Cortex of kidney (tissue), 1 donor: ENCODE measurements at places on chromosomes 13 and 19.

DNA sequence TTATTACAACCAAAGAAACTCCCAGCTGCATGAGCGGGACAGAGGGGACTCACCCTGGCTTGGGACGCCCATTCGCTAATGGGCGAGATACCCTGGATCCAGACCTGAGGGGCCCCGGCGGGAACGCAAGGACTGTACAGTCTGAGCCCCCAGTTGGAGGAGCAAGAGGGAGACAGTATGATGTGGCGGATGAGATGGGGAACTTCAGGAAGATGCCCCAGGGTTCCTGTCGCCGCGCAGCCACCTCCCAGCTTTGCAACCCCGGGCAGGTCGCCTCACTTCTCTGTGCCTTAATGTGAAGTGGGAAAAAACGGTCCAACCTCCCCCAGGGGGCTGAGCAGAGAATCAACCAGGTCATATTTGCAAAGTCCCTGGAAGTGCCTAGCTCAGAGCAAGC is 2.5 kb downstream of the NPAS1 start:
- no peak for DNase-seq

- no peak for DNase-seq
Observed at GRCh38 chr19:49432141-49433073, 7.2 kb downstream of the GFY start.

DNA sequence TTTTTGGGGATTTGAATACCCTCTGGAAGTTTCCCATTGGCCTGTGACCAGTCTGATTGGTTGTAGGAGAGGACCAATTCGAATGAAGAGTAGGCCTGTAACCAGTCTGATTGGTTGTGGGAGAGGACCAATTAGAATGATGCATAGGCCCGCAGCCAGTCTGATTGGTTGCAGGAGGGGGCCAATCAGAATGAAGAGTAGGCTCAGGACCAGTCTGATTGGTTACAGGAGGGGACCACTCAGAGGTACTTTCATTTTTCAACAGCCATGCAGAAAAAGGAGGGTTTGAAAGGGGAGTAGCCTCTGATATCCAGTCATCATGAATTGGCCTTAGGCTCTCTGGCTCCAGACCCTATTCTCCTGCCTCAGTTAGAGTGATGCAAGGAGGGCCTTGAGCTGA is 30.4 kb upstream of the SLC1A5 start:
- DNase-seq: no peak

DNA sequence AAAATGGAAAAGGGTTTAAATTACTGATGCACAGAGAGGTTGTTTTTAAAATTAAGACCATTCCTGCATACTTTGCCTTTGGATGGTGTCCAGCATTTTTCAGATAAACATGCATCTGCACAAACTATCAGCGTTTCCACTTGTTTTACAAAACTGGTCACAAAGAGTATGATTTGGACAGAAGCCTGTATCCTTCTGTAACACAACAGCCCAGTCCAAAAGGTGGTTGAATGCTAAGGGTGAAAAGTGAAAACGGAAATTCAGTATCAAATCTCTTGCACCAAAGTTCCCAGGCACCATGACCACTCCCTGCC is 21.7 kb upstream of the DOCK9 start:
- no peak for DNase-seq

DNA sequence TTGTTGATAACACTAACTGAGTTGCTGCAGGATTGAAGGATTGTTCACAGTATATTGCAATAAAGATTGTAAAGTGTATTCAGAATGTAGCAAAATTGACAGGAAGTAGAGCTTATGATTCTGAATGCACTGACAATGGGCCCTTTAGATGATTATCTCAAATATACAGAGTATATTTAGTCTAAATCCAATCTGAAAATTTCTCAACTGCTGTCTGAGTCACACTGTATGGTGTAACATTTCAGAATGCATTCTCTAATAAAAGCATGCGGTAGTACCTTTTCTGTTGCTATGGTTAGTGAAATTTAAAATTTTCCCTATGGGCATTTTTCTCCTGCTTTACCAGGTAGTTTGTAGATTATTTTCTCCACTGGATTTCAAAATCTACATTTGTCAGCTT is 365.2 kb downstream of the PCDH17 start:
- no peak for DNase-seq

- no peak for DNase-seq
Observed at GRCh38 chr19:51227326-51227725, 2.4 kb downstream of the CD33 start.

DNA sequence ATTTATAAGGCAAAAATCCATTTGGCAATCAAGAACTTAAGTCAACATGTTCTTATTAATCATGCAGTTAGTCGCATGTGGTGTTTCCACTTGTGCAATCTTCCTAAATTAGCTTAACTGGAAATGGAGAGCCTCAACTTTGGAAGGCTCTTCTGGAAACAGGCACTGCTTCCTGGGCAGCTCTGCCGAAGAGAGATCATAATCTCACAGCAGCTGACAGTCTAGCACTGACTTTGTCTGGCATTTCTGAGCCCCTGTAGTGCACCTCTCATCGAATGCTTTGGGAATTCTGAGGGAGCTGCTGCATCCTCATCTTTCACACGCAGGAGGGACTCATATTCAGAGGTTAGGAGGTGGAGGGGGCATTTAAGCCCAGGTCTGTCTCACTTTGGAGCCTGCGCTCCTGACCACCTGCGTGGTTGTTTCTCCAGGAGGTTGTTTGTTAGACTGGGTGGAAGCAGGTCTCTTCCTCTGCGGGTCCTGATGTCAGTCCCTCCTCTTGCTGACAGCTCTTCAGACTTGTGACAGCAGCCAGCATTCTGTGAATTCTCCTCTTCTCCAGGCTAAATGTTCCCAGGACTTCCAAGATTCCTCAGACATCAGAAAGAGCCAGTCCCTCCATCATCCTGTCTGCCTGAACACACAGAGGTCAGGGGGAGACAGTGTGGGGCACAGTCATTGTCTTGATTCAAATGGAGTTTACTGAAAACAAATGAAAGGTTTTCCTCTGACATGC is 100.4 kb upstream of the GJB6 start:
- no peak for DNase-seq

- no peak for DNase-seq
Observed at GRCh38 chr13:22176968-22177520, 506.2 kb downstream of the FGF9 start.

- no peak for DNase-seq
Observed at GRCh38 chr13:108346376-108346775, 76.9 kb downstream of the TNFSF13B start.

- DNase-seq: no peak
Observed at GRCh38 chr13:56906909-56907308, 233.8 kb upstream of the PRR20A start.

GRCh38 chr13:33931397-33932311 is 113.7 kb downstream of the RFC3 start:
- DNase-seq: no peak

DNA sequence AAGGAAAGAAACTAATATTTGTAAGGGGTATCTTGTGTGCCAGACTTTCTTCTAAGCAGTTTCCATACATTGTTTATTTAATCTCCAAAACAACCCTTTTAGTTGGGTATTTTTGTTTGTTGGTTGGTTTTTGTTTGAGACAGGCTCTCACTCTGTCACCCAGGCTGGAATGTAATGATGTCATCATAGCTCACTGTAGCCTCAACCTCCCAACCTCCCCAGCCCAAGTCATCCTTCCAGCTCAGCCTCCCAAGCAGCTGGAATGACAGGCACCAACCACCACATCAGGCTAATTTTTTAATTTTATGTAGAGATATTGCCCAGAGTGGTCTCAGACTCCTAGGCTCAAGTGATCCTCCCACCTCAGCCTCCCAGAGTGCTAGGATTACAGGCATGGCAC is 41.2 kb upstream of the LSM14A start:
- DNase-seq: no peak

DNA sequence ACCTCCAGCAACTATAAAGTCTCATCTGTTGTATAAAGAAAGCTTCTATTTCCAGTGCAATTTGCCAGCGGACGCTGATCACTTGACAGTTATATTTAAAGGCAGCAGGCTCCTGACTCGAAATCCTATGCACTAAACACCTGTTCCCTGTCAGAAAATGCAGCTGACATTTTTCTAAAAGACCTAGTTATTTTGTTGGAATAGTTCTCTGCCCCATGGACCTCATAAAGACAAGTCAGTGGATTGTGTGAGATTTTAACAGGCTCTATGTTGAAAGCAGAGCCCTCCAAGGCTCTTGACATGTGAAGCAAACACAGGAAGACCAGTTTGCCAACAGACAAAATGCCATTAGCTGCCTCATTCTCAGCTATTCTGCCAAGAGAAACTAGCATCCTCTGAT is 304.7 kb upstream of the KLF12 start:
- no peak for DNase-seq

- DNase-seq: no peak
Observed at GRCh38 chr19:43439032-43439708, 24.5 kb downstream of the TEX101 start.

DNA sequence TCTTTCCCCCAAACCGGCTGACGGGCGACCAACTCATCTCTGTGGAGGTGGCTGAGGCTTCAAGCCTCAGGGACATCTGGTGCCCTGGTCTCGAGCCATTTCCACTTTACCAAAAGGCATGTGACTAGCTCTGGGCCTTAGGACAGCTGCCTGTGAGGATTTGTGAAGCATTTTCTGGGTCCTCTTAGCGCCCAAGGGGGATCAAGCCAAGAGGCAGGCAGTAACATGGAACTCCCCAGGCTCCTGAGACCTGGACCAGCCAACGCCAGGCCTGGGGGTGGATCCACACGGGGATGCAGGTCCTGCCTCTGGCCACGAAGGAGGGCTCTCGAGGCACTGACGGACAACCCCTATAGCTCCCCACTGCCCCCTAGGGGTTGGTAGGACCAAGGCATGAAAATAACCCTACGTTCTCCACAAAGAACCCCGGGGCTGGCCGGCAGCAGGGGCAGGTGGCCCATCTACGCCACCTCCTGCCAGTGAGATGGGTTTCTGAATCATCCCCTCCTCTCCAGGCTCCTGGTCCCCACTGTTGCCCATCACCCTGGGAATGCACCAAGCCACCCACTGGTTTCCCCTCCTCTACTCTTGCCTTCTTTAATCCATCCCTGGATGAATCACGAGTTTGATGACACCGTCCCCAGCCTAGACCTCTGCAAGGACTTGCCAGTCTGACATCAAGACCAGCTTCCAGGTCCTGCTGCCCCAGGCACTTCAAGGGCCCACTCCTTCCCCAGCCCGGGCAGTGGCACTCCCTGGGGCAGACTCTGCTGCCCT is 7.0 kb upstream of the MYDGF start:
- no peak for DNase-seq

- DNase-seq: no peak
Observed at GRCh38 chr13:113162783-113163685, 4.6 kb downstream of the PROZ start.

DNA sequence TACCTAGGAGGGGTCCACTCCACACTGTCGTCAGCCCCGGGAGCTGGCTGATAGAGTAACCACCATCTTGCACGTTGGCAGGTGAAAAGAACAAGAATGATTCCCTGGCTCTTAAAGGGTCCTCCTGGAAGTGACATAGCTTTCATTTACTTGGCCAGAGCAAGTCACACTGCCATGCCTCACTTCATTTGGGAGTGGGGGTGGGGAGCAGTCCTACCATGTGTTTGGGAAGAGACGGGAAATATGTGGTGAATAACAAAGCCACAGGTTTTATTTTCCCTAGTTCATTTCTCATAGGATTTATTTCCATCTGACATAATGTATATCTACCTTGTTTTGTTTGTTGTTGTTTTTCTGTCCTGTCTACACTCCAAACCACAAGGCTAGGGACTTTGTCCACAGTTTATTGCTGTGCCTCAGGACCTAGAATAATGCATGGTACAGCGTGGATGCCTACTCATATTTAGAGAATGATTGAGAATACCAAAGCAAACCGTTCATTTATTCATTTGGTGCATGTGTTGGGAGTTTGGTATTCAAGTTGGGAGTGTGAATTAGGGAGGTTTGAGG is 26.8 kb downstream of the UBAC2 start:
- DNase-seq: no peak

GRCh38 chr19:46520616-46521015 is 24.9 kb upstream of the PNMA8B start:
- DNase-seq: no peak

DNA sequence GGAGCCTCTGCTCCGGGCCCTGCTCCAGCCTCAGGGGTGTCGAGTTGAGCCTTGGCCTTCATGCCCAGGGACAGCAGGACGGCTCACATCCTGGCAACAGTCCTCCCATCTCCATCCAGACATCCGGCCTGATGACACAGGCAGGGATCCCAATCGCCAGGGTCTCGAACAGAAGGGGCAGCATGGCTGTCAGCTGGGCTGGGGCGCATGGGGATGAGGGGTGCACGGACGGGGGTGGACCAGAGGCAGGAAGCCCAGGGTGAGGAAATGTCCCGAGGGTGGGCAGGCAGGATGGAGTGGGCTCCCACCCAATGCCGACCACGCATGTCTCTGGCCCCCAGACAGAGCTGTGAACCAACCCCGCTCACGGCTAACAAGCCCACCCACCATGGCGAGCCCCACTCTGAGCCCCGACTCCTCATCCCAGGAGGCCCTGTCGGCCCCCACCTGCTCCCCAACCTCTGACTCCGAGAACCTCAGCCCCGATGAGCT is 16.2 kb downstream of the EVI5L start:
- no peak for DNase-seq

DNA sequence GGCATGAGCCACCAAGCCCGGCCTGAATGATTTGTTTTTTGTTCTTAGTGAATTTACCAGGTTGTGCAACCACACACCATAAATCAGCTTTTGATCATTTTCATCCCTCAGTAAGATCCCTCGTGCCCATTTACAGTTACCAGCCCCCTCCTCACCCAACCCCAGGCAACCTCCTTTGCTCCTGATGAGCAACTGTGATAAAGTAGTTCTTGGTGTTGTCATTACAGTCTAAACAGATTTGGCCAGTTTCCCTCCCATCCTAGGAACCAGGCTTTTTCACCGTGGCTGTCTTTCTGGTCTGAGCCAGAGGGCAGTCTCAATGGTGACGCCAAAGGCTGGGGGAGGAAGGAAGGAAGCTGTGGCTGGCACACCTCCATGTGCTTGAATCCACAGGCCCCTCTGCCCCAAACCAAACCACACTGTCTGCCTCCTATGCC is 61.2 kb upstream of the WDFY2 start:
- no peak for DNase-seq

GRCh38 chr19:33804021-33804799 is 7.5 kb downstream of the KCTD15 start:
- no peak for DNase-seq

DNA sequence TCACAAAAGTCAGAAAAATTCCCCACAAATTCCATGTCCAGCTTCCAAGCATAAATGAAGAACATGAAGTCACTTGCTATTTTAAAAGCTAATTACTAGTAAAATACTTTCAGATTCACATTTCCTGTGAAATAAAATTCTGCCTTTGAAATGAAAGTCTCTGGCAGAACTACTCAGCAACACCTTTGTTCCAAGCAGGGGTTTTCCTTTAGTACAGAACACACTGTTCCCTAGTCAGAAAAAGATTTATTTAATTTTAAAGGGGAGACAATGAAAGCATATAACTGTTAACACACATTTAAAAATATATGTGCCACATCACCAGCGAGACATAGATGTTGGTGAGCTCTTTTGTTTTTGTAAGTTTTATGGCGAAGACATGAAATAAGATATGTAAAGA is 26.4 kb upstream of the RAP2A start:
- no peak for DNase-seq

- peak; percentile 86 for DNase-seq
Observed at GRCh38 chr19:45717131-45717982, 13.3 kb downstream of the FBXO46 start.

- DNase-seq: no peak
Observed at GRCh38 chr19:35013041-35013819, 13.1 kb downstream of the GRAMD1A start.
